NCI-H446 treated with DMSO at 0.1 percent for 48 hours (cell line): ENCODE measurements at places on chromosomes 7 and 10.

DNA sequence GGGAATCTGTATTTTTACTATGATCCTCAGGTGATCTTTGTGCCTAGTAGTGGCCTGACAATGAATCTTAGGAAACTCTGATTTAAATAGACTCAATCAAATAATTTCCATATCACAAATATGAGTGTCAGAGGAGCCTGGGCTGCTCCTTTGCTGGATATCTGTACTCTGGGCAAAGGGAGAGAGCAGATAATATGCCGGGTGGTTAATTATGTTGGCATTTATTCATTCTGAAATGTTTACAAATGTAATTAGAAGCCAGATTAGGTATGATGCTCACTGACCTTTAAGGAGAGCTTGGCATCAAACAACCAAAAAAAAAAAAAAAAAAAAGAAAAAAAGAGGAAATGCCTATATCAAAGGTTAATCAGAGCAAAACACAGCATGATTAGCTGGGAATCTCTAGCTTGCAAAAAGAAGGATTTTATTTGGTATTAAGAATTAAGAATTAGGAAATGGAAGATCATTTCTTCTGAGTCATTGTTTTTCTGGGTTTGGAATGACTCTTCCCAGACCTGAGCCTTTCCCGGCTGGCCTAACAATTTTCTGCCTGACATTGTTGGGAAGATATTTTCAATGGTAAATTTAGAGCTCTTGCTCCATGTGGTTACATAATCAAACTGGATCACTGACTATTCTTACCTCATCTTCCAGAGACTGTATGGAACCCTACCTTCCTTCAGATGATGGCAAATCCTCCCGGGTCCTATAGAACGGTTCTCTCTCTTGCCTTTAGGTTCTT lies 365.3 kb downstream of the REEP3 start:
- DNase-seq, result no peak

- no peak for DNase-seq
Measured at GRCh38 chr10:103069453-103070331, 123.4 kb downstream of the NT5C2 start.

- DNase-seq, result no peak
Measured at GRCh38 chr7:30652132-30652531, 30.1 kb downstream of the CRHR2 start.

DNA sequence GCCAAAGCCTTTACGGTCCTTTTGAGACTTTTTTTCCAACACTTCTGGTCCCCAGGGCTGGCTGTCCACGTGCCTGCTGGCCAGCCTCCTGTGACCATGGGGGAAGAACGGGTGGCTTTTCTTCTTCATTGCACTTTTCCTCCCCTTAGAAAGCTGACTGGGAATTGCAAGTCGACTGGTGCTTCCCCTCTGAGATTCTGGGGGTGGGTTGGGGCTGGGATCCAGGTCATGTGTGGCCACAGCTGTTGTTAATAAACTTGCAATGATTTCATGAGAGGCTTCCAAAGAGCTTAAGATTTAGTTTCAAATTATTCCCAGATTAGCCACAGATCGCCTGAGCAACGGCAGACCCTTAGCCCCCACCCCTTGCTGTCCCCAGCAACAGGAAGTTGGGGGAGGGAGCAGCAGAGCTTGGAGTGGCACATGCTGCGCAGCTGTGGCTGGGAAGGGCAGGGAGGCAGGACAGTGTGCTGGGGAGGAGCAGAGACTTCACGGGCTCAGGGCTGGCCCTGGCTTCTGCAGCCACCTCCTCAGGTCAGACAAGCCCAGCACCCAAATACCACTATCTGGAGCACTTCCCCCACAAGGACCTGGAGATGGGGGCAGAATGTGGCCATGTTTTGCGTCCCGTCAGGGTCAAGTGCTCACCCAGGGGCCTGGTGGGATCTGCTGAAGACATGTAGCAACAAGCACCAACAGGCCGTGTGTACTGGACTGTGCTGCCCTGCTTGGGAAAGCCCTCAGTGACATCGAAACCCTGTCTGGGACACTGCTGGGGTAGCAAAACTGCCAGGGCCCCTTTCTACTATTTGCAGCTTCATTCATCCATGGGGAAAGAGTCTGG lies 147.1 kb downstream of the RNF216 start:
- peak; percentile 33 for DNase-seq

DNA sequence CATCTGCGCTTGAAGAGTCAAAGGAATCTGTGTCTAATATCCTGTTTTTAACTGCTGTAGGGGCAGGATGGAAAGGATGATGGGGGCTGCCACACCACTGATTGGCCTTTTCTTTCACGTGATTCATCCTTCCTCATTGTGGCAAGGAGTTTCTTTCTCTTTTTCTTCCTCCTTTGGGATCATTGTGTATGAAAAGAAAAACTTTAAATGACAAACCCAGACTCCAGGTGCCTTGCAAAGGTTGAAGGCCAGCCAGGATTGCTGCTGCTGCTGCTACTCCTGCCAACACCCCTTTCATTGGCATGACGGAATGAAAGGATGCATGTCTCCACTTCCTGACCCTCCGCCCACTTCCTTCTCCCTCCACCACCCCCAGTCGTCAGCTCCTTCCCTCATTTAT lies 6.5 kb upstream of the OIT3 start:
- DNase-seq, result no peak

GRCh38 chr10:6103591-6103990 lies 14.8 kb downstream of the RBM17 start:
- no peak for DNase-seq

DNA sequence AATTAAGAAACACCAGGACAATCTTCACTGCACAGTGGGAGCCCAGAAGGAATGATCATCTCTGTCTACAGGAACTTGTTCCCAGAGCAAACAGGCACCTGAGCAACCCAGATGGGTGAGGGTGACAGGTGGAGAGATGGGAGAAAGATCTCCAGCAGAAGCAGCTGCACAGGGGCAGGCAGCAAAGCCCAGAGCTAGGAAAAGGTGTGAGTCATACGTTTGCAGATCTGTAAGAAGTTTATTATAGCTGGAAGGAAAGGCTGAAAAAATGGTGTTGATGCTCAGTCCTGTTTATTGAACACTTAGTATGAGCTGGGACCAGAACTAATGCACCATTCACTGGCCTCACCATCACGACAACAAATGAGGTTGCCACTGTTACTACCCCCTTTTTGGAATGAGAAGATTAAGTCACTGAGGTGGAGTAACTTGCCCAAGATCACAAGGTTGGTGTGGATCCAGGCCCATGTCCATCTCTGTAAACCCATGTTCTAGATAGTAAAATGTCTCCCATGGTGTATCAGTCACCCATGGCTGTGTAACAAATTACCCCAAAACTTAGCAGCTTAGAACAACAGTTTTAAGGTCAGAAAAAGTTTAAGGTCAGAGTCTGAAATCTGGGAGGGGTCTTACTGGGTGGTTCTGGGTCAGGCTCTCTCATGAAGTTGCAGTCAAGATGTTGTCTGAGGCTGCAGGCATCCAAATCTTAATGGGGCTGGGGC lies 506.9 kb downstream of the RPS24 start:
- DNase-seq, result no peak

- DNase-seq, result no peak
Measured at GRCh38 chr10:62442894-62443669, 68.9 kb downstream of the ZNF365 start.

DNA sequence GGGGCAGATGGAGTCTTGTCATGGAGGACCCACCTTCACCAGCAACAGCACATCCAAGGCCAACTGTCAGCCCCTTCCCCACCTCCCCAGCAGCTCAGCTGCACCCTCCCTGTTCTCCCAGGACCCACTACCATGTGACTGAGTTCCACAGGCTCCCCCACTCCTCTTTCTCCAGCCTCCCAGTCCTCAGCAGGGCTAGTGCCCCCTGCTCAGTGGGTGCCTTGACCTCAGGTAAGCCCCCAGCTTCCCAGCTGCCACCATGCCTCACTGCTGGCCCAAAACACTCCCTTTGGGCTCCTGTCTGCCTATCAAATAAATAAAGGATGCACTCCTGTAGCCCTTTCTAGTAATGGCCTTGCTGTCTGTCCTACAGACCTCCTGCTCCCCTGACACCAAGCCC lies 174.4 kb downstream of the SLIT1 start:
- no peak for DNase-seq

DNA sequence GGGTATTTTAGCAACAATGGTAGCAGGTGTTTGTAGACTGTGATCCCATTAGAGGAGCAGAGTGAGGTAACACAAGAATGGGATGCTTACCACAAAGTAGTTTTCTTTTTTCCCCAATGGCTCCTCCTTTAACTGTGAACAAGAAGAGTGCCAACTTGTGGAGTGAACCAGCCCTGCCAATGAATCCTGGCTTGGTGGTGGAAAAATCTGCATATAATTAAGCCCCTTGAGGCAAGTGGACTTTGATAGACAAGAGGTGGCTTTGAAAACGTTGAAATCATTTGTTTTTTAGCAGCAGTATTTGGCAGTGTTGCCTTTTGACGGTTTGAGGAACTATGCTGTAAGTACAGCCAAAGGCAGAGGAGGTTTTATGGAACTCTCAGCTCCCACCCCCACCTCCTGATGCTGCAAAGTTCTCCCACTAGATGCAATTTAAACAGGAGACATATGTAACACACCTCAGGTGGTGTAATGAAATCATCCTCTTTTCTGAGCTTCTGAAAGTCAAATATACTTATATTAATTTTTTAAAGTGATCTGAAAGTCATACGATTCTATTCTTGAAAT lies 295.6 kb downstream of the DPP6 start:
- no peak for DNase-seq

GRCh38 chr7:2968176-2968575 lies 75.5 kb downstream of the CARD11 start:
- no peak for DNase-seq

GRCh38 chr7:120280743-120281142 lies 7.8 kb downstream of the KCND2 start:
- no peak for DNase-seq

- no peak for DNase-seq
Measured at GRCh38 chr7:516606-517456, 2.8 kb downstream of the PDGFA start.

DNA sequence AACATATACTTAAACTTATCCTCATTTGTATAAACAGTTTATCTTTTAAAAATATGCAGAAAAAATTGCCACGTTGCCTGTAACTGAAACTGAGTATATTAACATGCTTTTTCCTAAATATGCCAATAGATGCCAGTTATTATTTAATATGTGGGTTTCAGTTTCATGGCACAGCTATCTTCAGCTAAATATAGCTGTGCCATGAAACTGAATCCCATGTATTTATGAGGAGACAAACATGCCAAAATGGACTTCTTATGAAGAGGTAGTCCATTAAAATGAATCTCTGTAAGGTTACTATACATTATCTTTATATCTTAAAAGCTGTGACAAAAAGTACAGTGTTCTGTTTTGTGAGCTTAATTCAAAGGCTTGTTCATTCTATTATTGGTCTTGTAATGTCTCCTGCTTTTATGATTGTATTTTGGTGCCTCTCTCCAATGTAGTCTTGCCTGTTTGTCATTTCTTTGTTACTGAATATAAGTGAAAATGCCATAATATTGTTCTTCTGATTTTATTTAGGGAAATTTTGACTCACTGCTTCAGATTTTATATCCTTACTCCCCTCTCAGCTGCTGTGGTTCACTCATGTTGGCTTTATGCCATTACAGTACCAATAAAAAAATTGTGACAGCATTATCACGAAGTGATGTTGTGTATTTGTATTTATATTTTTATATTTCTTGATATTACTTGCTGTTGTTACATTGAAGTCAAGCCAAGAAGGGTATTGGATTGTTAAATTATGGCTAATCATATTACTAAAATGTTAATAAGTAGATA lies 34.3 kb upstream of the CACNA2D1 start:
- DNase-seq, result no peak

DNA sequence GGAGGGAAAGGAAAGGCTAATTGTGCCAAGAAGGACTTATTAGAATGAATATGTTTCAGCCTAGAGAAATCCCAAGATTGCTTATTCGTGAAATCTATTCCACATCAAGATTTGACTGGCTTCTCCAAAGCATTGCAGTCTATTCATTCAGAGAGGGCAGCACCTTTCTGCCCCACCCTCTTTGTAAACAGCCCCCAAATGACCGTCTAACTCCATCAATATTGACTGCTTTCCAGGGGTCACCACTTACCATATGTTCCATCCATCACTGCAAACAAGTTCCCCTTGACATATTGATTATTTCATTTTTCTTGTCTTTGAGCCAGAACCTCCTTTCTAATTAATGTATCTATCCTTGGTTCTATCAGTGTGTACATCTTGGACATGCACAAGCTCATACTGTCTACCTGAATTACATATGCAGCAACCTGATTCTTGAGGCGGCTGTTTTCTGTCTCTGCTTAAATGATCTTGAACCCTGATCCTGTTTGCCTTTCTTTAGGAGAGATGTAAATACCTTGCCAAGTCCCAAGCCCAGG lies 44.2 kb upstream of the PTER start:
- no peak for DNase-seq

GRCh38 chr10:51663086-51663485 lies 36.3 kb downstream of the CSTF2T start:
- DNase-seq, result no peak

DNA sequence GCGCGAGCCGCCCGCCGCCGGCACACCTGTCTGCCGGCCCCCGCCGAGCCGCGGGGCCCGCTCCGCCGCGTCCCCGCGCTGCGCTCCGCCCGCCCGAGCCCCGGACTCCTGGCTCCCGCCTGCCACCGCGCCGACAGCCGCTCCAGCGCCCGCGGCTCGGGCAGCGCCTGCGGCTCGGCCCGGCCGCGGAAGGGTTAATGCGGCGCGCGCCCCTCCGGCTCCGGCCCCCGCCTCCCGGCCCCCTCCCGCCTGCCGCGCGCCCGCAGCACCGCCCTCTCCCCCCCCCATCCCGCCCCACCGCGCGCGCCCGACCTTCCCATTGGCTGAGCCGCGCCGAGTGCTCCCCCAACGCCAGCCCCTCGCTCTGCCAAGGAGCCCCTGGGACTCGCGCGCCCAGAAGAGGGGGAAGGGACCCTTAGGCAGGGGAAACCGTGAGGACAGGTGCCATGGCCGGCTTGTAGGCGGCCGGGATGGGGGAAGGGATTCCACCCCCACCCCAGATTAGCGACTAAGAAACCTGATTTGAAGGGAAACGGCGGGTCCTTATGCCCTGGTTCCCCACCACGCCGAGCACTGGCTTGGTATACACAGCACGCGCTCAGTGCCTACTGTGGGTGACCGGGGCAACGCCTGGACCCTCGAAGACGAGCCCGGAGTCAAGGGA lies at the start of gene KCNH2:
Gene KCNH2 (minus strand): TSS at position 196 of the 664 bp plus-strand sequence. CDS start 408 bp downstream, outside the sequence.
- DNase-seq, result no peak

GRCh38 chr7:39606352-39606751 lies 17.0 kb upstream of the RALA start:
- no peak for DNase-seq

- DNase-seq, result no peak
Measured at GRCh38 chr10:104424719-104425118, 71.1 kb downstream of the CFAP58 start.

GRCh38 chr10:15572531-15573045 lies 147.1 kb downstream of the ITGA8 start:
- DNase-seq, result no peak

- no peak for DNase-seq
Measured at GRCh38 chr10:98436704-98437103, 10.0 kb downstream of the HPS1 start.

DNA sequence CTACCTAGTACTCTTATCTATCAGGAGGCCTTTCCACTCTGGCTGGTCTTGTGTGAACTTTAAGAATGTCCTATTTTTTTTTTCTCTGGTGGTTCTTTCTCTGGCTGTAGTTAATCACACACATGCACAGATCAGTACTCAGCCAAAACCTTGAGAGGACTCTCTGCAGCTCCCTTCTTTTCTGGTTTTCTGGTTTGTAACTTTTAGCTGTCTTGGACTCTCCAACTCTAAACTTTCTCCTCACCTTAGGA lies 54.9 kb upstream of the HELLS start:
- no peak for DNase-seq
